ENCODE measurements at places on chromosomes 7 and 10.

DNA sequence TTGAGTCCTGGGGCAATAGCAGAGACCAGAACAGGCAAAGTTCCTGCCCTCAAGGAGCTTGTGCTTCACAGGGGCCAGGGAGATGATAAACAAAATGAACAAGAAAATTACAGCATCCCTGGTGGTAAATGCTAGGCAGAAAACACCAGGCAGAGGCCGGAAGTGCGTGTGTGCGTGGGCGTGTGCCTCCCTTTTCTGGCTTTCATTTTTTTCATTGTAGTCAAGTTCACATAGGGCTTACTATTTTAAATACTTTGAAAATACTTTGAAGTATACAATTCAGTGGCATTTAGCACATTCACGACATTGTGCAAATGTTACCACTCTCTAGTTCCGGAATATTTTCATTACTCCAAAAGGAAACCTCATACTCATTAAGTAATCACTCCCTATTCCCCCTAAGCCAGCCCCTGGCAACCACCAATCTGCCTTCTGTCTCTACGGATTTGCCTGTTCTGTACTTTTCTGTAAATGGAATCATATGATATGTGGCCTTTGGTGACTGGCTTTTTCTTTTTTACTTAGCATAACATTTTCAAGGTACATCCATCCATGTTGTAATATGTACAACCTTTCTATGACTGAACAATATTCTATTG, 88.1 kb upstream of the PDCD4 start:
- DNase-seq = no peak

DNA sequence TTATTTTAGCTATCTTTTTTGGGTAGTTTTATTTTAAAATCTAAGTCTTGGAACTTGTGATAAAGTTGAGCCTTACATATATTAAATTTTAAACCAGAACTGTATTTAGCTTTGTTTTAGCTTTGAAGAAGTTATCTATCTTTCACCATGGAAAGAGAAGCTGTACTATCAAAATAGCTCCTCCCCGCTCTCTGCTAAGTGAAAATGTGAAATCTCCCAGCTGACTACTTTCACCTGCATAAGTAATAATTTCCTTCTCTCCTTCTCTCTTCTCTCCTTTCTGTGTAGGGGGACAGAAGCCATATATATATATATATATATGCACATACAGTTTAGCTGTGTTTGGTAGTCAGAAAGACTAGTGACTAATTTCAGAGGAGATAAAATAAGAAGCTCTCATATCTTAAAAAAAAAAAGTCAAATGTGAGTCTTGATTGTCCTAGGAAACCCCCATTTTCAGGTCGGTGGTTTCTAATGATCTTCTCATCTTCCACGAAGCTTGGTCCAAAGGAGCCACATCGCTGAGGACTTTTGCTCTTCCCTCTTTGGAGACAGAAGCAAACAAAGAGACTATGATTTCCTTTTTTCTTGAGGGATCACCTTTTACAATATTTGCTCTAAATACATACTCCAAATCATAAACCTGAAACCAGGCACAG, 30.6 kb upstream of the GDI2 start:
- no peak for DNase-seq

DNA sequence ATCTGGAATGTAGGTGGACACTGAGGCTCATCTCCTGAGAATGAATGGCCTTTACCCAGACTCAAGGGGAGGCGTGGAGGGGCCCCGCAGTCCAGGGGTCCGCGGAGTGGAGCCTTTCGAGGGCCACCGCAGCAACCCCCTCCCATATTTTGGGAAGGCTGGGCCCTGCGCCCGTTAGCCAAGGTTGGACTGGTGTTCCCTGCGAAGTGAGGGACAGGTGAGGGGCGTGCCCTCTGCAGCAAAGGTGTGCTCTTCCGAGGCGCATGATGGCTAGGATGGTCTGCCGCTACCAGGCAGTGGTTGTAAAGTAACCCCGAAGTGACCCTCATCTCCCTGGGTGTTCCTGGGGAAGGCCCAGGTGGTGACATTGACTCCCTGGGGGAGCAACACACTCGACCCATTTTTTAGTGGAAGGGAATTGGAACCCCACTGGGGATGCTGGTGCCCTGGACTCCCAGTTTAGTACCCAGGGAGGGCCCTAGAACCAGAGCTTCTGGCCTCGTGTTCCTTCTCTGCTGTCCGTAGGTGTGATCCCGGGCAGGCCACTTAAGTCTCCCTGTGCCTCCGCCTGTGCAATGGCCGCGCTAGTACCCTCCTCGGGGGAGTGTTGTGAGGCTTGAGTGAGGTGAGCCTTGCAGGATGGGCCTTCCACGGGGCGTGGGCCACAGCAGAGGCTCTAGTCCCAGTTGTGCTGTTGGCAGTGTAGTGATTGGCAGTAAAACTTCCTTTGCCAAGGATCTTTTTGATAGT, 779 bp downstream of the FAM241B start:
- DNase-seq = no peak

GRCh38 chr7:150358988-150359621, 9.5 kb upstream of the REPIN1 start:
- no peak for DNase-seq

GRCh38 chr7:105808703-105809590, 67.5 kb downstream of the ATXN7L1 start:
- DNase-seq = peak; percentile 47

GRCh38 chr7:104943502-104944343, 70.3 kb upstream of the KMT2E start:
- peak; percentile 51 for DNase-seq

- DNase-seq = no peak
Measured at GRCh38 chr7:151509670-151510333, 9.9 kb downstream of the RHEB start.

- no peak for DNase-seq
Measured at GRCh38 chr7:104264285-104264684, 56.5 kb upstream of the ORC5 start.

- no peak for DNase-seq
Measured at GRCh38 chr7:27899601-27900000, 159.6 kb downstream of the TAX1BP1 start.

GRCh38 chr7:96203786-96204185, 118.1 kb downstream of the SLC25A13 start:
- no peak for DNase-seq
